Activated naive CD4-positive, alpha-beta T cell treated with anti-CD3 and anti-CD28 coated beads, Interleukin-2, amount 50 U/mL, for 72 hours (primary cell): ENCODE measurements at places on chromosomes 3 and 15. TPM values are rescaled to one million over a fixed set of nuclear protein-coding genes. Genes with fewer than 3 reads are reported as not detected.

SAMD7 gene
- not detected for total RNA-seq

CAND2 gene
- 2.5 TPM for total RNA-seq

SLC7A14 gene
- not detected for total RNA-seq

IQCF5 gene
- total RNA-seq, result not detected

DAZL gene
- total RNA-seq, result not detected

GP5 gene
- 0.43 TPM for total RNA-seq

SAMMSON gene
- not detected for total RNA-seq

CYP8B1 gene
- not detected for total RNA-seq

TMCO5A gene
- not detected for total RNA-seq

PPM1M gene
- total RNA-seq, result 74.1 TPM
